ENCODE measurements at places on chromosomes 2 and 18. TPM values are rescaled to one million over a fixed set of nuclear protein-coding genes. Genes with fewer than 3 reads are reported as not detected.

Gene CERKL
- total RNA-seq = 0.87 TPM

Gene C2orf72
- 3.2 TPM for total RNA-seq

DNA sequence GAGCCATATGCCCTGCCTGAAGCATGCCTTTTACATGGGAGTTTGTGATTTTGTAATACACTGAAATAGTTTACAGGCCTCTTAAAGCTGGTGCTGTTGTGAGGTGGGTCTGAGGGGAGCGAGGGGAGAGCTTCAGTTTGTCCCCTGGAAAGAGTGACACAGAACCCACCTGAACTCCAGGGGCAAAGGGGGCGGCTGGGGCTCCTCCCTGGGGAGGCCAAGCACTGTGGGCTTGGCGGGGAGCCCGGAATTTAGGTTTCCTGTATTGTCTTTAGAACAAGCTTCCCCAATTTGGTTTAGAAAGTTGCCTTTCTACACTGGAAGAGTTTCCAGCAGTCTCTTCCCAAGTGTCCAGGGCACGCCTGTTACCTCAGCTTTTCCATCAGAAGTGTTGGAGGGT is 75.7 kb downstream of the VAPA start:
- H3K27ac ChIP-seq = no peak overlapping the region
- no peaks in the 10 kb centered on the region for H3K27me3 ChIP-seq
- peaks cover 13% of the 10 kb centered on the region for H3K4me1 ChIP-seq
- no peak overlapping the region for H3K4me3 ChIP-seq

- H3K36me3 ChIP-seq = no peaks in the 10 kb centered on the region
- H3K27ac ChIP-seq = no peak overlapping the region
- H3K4me3 ChIP-seq = no peak overlapping the region
- no peak for DNase-seq
- H3K27me3 ChIP-seq = no peaks in the 10 kb centered on the region
- H3K4me1 ChIP-seq = no peaks in the 10 kb centered on the region
Measured at GRCh38 chr2:183614799-183615435, 490.7 kb downstream of the NUP35 start.

Gene CREG2
- 0.21 TPM for total RNA-seq

GRCh38 chr18:75360215-75360614 is 67.3 kb downstream of the SMIM21 start:
- H3K4me1 ChIP-seq = no peaks in the 10 kb centered on the region
- no peaks in the 10 kb centered on the region for H3K36me3 ChIP-seq
- H3K27ac ChIP-seq = no peak overlapping the region
- no peak for DNase-seq
- H3K27me3 ChIP-seq = 0 out of 2 replicates have a peak, but pooled peaks cover 3% of the 10 kb centered on the region
- no peak overlapping the region for H3K4me3 ChIP-seq

DNA sequence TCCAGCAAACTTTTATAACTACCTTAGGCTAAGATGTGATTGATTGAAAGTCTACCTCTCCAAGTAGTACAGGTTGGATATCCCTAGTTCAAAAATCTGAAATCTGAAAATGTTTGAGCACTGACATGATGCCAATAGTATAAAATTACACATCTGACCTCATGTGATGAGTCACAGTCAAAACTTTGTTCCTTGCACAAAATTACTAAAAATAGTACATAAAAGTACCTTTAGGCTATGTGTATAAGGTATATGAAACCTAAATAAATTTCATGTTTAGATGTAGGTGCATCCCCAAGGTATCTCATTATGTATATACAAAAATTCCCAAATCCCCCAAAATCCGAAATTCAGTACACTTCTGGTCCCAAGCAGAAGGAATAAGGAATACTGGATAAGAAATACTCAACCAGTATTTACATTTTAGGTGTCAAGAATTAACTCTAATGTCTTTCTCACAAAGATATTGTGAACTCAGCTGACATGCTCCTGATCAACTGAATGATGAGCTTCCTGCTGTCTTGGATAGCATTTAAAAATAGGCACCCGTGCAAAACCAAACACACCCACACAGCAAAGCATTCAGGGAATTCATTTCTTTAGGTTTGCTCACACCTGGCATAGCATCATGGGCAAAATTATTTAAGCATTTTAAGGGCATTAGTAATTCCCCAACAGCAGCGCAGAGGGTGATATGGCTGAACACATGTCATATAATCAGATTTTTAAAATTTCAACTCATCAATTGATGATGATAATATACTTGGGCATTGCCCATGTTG is 497.4 kb upstream of the MEIS1 start:
- DNase-seq = no peak
- no peaks in the 10 kb centered on the region for H3K4me1 ChIP-seq
- H3K36me3 ChIP-seq = no peaks in the 10 kb centered on the region
